ENCODE measurements at places on chromosomes 4 and X.

GRCh38 chrX:102535958-102536357 lies 19.4 kb upstream of the TMSB15A start:
- DNase-seq = no peak

- DNase-seq = no peak
These were observed 844.0 kb upstream of the FRG1 start for GRCh38 chr4:189096717-189097116.

DNA sequence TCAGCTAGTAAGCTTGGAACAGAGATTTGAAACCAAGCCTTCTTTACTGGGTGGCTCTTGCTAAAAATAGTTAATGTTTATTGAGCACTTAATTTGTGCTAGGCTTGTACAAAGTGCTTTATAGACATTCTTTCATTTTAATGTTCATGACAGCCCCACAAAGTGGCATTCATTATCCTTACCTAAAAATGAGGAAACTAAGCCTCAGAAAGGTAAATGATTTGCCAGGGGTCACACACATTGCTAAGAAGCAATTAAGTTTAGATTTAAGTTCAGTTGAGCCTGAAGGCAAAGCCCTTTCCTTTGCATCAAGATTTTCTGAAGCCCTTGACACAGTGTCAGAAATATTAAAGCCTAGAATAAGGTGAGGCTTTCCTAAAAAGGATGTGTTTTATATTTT lies 327.5 kb upstream of the FGF13 start:
- no peak for DNase-seq

- DNase-seq = no peak
These were observed 52.3 kb upstream of the CLNK start for GRCh38 chr4:10736895-10737294.

- no peak for DNase-seq
These were observed 57.3 kb upstream of the BCOR start for GRCh38 chrX:40154853-40155588.

DNA sequence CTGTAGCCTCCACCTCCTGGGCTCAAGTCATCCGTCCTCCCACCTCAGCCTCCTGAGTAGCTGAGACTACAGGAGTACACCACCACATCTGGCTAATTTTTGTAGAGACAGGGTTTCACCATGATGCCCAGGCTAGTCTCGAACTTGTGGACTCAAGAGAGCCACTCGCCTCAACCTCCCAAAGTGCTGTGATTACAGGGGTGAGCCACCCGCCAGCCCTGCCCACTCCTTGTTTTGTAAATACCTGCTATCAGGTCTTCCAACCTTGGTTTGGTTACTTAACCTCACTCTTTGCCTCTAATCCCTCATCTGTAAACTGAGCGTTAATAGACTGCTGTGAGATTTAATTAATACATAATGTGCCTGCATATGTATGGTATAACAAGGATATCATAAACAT lies 803 bp downstream of the CNGA1 start:
- no peak for DNase-seq

- no peak for DNase-seq
These were observed 3.5 kb downstream of the CNOT6L start for GRCh38 chr4:77815636-77816035.

GRCh38 chr4:26736621-26737020 lies 124.0 kb upstream of the STIM2 start:
- DNase-seq = no peak

DNA sequence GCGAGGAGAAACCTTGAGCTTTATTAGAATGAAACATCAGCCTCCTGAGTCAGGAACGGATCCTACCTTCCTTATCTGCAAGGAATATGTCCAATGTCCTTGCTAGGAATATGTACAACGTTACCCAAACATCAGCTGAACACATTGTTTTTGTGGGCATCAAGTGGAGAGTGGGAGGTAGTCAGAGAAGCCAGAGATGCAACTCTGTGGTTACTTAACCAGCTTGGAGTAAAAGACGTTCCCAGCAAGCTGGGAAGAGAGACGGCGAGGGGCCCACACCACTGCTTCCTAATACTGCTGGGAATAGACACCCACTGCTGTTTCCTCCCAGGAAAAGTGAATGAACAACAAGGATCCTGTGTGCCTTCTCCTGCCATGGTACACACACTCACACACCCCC lies 74.4 kb upstream of the PLAC1 start:
- DNase-seq = no peak

GRCh38 chrX:45622042-45622423 lies 421.4 kb upstream of the DIPK2B start:
- no peak for DNase-seq

- DNase-seq = no peak
These were observed 81.8 kb downstream of the GLUD2 start for GRCh38 chrX:121128925-121129877.

GRCh38 chr4:142085513-142086292 lies 449.3 kb downstream of the IL15 start:
- no peak for DNase-seq

DNA sequence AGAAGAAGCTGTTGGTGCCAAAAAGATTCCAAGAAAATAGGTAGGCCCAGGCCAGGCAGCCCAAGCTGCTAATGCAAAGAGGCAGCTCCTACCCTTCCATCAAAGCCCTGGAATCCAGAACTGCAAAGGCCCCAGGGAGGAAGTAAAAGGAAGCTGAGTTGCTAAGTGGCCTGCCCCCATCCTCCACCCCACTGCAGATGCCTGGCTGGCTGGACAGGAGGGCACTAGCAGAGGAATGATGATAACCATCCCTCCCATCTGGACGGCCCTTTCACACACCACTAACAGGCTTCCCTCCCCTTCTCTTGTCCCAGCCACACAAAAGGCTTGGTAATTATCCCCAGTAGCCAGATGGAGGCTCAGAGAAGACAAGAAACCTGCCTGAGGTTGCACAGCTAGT lies 32.4 kb upstream of the PJA1 start:
- no peak for DNase-seq

GRCh38 chrX:53682885-53683555 lies 3.5 kb downstream of the HUWE1 start:
- peak; percentile 15 for DNase-seq

- DNase-seq = no peak
These were observed 31.3 kb downstream of the TLR10 start for GRCh38 chr4:38751341-38752010.

DNA sequence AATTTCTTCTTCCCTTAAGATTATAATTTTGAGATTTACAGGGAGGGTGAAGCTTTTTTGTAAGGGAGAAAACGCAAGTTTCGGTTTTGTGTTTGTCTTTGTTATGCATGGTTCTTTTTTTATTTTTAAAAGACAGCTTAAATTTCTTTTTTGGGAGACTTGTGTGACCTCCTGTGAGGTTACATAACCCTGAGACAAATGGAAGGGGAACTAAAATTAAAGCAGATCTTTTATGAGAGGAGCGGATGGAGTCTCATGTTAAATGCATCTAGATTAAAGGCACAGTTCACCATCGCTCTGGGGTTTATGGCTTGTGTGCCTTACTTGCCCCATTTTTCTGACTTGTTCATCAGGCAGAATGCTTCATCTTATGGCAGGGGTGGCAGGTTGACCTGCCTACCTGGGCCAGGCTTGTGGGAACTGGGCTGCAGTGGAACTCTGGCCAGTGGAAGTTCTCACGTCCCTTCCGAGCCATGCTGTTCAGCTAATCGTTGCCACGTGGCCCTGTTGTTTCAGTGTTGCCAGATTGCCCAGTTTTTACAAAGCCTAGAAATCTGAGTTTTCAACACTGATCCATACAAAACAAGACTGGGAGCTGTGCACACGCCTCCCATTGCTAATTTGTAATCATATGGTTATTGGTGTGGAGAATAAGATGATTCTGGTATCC lies 291.8 kb downstream of the ARHGAP10 start:
- DNase-seq = no peak

DNA sequence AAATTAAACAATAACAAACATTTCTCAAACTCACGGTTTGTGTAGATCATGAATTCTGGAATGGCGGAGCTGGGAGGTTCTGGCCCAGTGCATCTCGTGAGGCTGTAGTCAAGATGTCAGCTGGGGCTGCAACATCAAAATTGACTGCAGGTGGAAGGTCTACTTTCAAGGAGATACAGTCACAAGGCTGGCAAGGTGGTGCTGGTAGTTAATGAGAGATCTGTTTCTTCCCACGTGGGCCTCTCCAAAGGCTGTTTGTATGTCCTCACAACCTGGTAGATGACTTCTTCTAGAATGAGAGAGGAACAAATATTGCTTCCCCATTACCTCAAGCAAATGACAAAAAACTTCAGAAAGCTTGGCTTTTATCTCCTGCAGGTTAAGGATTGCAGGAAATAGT lies 8.0 kb upstream of the PRDX4 start:
- no peak for DNase-seq

- no peak for DNase-seq
These were observed 2349.0 kb upstream of the TENM3 start for GRCh38 chr4:179894066-179894778.

DNA sequence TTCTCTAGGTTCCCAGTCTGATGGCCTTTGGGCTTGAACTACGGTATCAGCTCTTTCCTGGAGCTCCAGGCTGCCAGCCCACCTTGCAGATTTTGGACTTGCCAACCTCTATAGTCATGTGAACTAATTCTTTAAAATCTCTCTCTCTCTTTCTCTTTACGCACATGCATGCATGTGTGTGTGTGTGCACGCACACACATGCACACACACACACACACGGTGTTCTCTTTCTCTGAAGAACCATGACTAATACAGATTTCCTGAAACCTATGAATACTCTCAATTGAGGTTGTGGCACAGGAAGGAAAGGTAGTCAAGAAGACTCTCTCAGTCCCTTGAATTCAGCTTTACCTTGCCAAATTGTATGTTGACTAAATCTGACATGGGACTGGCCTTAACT lies 6.2 kb upstream of the ZCCHC13 start:
- no peak for DNase-seq

GRCh38 chr4:145884775-145885174 lies 53.8 kb downstream of the ZNF827 start:
- DNase-seq = no peak

DNA sequence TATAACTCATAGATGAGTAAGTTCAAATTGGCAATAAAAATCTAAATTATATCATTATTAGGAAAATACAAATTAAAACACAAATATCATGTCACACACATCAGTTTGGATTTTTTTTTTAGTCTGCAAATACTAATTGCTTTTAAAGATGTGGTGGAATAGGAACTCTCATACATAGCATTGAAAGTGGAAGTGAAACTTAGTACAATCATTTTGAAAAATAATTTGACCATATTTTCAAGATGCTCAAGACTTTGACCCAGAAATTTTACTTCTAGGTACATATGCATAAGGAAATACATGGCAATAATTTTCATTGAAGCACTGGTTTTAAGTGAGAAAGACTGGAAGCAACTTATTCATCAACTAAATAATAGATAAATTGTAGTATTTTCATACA lies 147.5 kb upstream of the SMIM31 start:
- no peak for DNase-seq

DNA sequence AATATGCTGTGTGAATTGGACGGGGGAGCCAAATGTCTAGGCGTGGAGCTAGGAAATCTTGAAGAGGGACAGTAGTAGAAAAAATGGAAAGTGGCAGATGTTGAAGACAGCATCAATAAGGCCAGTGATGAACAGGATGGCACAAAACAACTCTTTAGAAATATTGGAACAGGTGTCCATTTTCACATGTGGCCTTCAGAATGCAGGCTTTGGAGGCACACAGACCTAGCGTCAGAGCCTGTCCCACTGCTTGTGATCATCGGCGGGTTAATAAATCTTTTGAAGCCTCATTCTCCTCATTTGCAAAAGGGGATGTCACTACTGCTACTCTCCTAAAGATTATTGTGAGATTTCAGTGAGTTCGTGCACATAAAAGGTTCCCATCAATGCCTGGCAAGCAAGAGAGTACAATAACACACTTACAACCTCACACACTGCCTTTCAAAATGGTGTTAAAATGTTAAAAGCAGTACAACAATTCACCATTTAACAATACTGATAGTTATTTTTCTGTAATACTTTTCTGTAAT lies 2.4 kb downstream of the PDLIM3 start:
- no peak for DNase-seq

GRCh38 chr4:12403175-12403574 lies 974.5 kb upstream of the HS3ST1 start:
- DNase-seq = no peak

GRCh38 chr4:60088807-60089486 lies 1111.2 kb upstream of the ADGRL3 start:
- no peak for DNase-seq

All from T-cell (primary cell).